NCI-H1417 treated with DMSO at 0.1 percent for 48 hours (cell line): ENCODE measurements at places on chromosomes 1 and 21.

DNA sequence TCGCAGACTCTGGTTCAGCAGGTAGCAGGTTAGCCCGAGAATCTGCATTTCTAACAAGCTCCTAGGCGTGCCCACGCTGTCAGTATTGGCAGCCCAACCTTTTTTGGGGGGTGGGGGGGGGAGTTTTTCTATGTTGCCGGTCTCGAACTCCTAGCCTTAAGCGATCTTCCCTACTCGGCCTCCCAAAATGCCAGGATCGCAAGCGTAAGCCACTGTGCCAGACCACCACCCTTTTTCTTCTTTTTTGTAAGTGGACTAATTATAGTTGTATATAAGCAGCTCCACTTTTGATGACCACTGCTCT lies 480 bp upstream of the MIS18A start:
- no peak for DNase-seq

DNA sequence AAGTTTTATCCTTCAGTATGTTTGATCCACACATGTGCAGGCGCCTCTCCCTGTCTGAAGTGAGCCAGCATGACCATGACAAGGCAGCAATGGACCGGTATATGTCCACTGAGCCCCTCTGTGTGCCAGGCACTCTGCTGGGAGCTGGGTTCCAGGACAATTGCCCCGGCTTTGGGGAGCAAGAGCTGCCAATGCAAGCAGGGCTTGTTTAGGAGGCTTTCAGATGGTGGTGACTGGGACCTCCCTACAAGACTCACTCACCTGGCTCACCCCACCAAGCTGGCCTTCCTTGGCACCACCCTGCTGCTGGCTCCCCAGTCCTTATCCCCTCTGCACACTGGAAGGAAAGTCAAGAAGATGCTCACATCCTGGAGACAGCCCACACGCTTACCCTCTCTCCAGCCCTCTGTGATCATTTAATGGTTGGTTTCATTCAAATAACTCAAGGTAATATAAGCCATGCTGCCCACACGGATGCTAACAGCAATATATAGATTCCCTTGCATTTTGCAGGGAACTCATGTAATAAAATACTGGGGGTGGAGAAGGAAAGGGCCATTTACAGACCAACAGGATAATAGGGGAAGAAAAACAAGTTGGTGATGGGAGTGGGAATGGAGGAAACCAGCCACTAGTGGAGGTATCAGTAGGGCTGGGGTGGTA lies 23.6 kb downstream of the KCND3 start:
- DNase-seq = no peak

DNA sequence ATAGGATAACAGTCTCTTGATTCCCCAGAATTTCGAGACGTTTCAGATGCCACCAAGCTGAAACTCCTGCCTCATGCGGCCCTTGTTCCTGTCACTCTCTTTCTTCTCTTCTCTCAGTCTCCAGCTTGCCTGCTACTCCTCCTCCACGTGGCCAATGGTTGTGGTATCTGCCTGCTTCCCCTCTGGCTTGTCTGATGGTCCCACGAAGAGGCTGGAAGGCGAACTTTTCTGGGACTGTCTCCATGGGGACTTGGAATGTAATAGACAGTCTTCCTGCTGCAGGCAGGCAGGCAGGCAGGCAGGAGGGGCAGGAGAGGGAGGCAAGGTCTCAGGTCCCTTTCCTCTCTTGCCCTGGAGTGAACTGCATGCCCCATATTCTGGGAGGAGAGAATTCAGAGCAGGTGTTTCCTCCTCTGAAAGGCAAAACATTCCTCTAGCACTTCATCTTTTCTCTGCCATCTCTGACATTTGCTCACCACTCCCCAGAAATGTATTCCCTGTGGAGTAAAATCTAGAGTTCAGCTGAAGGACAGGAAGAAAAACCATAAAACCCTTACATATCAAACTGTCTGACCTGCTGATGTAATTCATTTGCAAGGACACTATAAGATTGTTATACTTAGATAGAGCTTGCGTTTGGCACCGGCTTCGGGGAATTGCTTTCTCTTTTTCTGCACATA lies 64.1 kb upstream of the GNG12 start:
- DNase-seq = no peak

- no peak for DNase-seq
These were observed 36.3 kb downstream of the PRDM16 start for GRCh38 chr1:3105167-3105863.

DNA sequence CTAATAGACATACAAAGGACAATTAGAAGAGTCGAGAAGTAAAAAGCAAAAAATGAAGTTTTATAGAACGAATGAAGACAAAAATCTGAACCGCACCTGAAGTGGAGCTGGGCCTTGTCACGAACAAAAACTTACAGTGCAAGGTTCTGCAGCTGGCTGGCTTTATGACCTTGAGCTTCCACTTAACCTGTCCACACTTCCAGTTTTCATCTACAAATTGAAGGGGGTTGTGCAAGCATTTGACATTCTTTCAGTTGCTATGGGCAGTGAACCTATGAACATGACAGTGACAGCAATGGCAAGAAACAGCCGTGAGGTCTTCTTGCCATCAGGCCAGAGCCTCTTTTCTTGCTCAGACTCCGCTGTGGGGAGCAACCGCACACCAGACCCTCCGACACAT lies 93.2 kb downstream of the DSCAM start:
- no peak for DNase-seq

DNA sequence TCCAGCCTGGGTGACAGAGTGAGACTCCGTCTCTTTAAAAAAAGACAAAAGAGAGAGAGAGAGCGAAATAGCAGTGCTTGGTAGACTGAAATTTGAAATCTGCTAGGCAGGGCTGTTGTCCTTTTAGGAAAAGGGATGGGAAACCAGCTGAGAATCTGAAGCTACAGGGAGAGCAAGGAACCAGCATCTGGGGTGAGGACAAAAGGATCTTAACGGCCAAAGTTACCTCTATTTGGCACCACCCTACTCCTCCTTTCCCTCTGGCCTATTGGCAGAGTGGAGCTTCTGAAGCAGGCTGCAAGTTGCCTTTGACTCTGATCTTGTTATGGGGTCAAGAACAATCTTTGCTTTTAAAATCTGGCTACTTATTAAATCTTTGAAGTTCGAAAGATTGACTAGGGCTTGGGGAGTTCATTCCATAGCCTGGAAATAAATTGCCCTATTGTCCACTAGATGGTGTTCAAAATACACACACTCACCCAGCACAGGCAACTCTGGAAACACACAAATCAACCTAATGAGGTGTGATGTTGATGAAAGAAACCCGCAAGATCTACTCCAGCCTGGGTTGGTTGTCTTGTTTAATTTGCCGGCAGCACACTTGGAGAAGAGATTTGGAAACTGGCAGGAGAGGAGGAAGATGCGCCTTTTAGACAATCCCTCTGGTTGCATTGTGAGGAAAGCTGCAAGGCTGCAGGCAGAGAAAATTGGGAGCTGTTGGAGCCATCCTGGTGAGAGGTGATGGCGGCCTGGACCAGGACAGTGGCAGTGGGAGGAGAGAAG lies 16.5 kb upstream of the PARP1 start:
- peak; percentile 43 for DNase-seq

- no peak for DNase-seq
These were observed 74.3 kb downstream of the MPZL1 start for GRCh38 chr1:167795810-167796740.
